CD4-positive, alpha-beta T cell treated with Interleukin-21 for 1 hour (primary cell): ENCODE measurements at places on chromosomes 1 and 21.
A peak's percentile ranks its signal among the peaks of the same experiment; 100 is the strongest.

DNA sequence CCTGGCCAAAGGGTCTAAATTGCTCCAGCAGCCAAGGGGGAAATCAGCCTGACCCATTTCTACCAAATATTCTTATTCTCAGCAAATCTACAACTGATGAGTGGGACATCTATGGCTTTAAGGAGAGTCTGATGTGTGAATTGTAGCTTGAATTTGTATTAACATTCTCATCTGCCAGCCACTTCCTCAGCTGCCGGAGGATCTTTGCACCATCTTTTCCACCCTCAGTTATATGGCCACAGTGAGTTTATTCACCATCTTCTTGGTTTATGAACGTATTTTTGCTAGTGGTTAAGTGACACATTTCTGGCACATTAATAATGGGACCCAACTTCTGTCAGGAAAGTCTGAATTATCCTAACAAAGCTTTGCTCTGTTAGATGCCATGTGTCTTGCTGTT, 69.6 kb downstream of the COLGALT2 start:
- peak; percentile 10 for DNase-seq

DNA sequence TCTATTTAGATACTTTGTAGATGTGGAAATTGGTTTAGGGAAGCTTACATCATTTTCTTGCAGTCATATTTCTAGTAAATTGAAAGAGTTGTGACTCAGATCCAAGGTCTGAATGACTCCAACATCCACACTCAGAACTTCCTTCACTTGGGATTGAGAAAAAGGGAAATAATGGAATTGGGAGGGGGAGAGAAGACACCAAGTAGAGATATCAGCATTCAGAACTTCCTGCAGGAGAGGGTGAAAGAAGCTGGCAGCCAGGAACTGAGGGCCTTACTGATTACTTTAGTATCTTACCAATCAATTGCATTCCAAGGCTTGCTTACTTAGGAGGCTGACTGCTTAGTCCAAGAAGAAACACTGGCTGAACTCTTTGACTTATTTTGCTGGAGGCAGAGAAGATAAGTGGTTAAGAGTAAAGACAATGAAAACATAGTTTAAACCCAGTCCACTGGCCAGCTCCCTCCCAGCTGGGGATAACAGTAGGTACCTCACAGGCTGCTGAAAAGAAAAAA, 21.7 kb downstream of the APP start:
- no peak for DNase-seq

GRCh38 chr21:34819357-34819999, 150.7 kb downstream of the CLIC6 start:
- no peak for DNase-seq

DNA sequence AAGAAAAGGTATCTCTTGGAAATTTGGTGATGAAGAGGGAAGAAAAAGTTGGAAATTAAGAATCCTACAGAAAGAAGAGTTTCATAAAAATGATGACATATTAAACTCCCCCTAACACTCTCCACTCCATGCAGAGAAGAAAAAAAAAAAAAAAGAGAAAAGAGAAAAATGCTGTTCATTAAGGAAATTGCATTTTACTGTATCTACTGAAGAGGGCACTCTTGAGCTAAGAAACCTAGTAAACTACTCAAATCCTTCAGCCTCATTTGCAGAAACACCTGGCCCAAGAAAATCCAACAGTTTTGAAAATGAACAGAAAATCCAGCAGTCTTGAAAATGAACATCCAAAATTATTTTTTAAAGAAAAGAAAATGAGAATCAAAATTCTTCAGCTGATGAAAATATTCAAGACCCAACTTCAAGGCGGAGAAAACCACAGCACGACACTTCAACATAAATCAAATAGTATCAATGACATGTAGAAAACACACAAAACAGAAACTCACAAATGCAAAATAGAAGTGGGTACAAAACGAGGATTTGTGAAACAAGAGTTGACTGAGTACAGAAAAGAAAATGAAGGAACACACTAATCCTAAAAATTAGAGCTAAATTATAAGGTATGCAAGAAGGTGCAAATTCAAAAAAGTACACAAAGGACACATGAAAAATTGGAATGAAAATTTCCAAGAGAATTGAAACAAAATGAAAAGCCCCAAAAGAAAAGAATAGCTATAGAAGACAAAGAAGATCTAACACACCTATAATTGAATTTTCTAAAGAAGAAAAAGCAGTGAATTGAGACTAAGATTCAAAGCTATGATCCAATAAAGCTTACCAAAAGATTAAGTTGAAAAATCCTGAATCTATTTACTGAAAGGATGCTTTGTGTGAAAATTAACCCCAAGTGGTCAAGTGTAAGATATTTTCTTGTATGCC, 73.2 kb upstream of the DNAJC6 start:
- DNase-seq: peak; percentile 48

- DNase-seq: no peak
These were observed 663.6 kb upstream of the PLXNA2 start for GRCh38 chr1:208907790-208908189.

- DNase-seq: peak; percentile 74
These were observed 2.5 kb upstream of the TRAPPC3 start for GRCh38 chr1:36151845-36152203.

DNA sequence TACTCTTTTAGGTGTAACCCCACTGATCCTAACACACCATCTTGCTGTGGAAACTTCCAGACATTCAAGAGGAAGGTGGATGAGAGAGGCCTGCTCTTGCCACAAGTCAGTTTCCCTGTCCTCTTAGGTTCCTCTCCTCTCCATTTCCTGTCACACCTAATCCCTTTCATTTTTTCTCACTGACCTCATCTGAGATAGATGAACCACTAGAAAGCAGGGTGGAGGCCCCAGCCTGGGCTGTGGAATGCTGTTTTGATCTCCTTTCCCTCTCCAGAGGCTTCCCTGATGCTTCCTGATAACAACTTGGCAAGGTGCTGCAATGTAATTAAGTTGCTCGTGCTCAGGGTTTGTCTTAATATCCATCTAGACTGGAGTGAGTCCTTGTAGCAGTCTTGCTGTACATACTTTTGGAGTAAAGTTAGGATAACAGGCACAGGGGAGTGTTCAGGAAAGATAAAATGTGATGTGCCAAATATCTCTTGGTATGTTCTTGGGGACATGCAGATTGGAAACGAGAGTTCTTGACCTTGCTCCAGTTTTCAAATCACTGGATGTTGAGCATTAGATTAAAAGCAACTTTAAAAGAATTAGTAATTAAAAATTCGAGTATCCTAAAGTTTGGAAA, 11.2 kb downstream of the LRRC42 start:
- no peak for DNase-seq

DNA sequence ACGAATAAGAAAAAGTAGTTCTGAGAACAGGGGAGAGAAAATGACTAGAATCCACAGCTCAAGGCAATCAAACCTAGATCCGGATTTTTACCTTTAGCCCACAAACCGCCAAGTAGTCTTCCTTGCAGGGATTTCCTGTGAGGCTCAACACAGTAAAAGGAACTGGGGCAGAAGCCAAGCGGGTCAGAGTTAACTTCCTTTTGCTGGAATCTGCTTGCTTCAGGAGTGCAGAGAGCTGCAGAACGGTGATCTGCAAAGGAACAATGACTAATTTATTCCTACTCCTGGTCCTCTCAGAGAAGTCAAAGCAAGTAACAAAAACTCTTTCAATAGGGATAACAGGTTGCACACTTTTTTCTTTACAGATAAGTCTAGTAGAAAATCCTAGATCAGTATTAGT, 53.4 kb downstream of the UBR4 start:
- DNase-seq: no peak

- no peak for DNase-seq
These were observed 35.0 kb downstream of the ACKR1 start for GRCh38 chr1:159239551-159240220.

DNA sequence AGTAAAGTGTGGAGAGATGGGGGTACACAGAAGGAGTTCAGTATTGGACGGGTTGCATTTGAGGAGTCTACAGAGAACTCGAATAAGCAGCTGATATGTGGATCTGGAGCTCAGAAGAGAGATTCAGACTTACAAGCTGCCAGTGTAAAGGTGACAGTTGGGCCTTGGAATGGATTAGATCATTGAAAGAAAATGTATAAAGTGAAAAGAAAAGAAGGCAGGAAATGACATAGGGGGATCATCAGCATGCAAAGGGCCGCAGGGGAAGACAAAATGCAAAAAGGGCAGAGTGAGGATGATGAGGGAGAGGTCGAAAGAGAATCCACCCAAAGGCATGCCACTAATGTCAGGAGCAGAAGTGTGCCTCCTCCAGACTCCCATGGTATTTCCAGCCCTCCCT, 273.3 kb downstream of the TNR start:
- no peak for DNase-seq

- no peak for DNase-seq
These were observed 10.7 kb downstream of the KCNA10 start for GRCh38 chr1:110508028-110508940.

GRCh38 chr21:31530897-31531705, 128.4 kb upstream of the SOD1 start:
- DNase-seq: no peak

GRCh38 chr1:8815582-8816151, 1.8 kb downstream of the RERE start:
- no peak for DNase-seq

DNA sequence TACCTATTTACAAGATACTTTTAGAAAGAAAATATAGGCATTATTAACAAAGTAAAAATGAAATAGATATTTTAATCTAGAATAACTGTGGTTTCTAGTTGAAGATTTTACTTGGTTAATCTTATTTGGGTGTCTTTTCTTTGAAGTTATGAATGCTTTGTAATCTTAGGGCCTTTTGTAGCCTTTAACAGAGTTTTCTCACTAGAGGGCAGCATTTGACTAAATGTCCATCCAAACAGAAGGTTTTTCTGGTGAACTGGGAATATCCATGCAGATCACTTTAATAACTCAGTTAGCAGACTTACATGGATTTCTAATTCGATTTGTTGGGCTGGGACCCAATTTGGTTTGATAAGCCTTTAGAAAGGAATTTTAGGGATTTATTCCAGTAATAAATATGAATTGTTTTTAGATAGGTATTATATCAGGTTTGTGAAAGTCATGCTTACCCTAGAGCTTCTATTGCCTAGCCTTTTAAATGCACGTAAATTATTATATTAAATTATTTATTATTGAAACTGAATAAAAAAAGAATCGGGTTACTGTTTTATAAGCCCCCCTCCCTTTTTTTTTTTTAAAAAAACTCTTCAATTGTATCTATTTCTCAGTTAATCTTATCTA, 119.7 kb downstream of the ZNF326 start:
- peak; percentile 18 for DNase-seq

- no peak for DNase-seq
These were observed 61.8 kb upstream of the DISP3 start for GRCh38 chr1:11417162-11417561.

GRCh38 chr1:78855258-78855657, 151.3 kb downstream of the ADGRL4 start:
- DNase-seq: no peak

GRCh38 chr1:23805025-23805424, 4.5 kb upstream of the GALE start:
- DNase-seq: no peak

DNA sequence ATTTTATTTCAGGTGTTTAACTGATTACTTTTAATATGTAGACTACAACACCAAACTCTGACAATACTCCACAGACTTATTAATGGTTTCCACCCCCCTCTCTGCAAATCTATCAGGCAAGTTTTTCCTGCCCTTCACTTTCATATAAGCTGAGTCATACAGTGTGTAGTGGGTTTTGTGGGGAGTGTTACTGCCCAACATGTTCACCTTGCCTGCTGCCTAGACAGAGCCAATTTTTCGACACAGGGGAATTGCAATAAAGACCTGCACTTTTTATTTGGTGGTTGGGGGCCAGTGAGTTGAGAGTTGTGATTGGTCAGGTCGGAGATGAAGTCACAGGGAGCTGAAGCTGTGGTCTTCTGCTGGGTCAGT, 119.7 kb downstream of the PPIAL4G start:
- no peak for DNase-seq

DNA sequence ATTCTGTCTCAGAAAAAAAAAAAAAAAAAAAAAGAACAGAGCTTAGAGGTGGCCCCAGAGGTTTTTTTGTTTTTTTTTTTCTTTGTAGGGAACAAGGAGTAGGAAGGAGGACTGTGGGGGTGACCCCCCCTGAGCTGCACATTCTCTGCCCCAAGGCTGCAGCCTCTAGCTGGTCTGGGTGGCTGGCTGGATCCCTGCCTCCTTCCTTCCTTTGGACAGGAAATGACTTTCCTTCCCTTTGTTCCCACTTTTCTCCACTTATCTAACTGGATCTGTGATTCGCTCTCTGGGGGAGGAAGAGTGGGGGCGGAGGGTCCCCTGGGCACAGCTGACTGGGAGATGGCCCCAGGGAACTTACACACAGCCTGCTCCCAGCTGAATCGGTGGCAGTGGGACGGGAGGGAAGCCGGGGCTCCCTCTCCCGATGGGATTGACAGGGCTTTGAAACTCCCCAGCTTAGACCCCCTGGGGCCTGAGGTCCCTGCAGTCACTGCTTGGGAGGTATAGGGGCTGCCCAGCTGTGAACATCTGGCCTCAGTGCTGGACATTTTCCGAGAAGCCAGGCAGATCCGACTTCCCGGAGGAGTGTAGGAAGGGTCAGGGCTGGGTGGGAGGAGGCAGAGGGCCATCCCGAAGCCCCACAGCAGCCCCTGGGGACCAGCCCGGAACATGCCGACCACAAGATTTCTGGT, 2.1 kb downstream of the FBLIM1 start:
- DNase-seq: no peak

DNA sequence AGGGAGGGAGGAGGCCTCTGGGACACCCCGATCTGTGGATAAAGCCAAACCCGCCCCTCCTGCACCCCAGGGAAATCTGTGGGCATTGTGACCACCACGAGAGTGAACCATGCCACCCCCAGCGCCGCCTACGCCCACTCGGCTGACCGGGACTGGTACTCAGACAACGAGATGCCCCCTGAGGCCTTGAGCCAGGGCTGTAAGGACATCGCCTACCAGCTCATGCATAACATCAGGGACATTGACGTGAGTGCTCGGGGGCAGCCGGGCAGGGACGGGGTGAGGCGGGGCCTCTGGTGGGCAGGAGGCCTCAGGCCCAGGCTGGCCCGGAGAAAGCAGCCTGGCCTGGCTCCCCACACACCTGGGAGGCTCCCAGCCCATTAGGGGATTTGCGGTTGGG, 54.7 kb downstream of the ALPL start:
- DNase-seq: no peak
